ENCODE measurements at places on chromosomes 13 and 19. TPM values are rescaled to one million over a fixed set of nuclear protein-coding genes. Genes with fewer than 3 reads are reported as not detected.

DNA sequence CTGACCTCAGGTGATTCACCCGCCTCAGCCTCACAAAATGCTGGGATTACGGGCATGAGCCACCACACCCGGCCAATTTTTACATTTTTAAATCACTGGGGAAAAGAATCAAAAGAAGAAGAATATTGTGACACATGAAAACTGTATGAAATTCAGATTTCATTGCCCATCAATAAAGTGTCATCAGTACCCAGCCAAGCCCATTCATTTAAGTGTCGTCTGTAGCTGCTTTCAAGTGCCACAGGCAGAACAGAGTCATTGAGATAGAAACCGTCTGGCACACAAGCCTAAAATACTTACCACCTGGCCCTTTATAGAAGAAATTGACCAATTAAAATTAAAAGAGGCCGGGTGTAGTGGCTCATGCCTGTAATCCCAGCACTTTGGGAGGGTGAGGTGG is 15.3 kb downstream of the COLGALT1 start:
- no peak for DNase-seq

GRCh38 chr13:101640788-101641400 is 188.4 kb downstream of the ITGBL1 start:
- no peak for DNase-seq

DNA sequence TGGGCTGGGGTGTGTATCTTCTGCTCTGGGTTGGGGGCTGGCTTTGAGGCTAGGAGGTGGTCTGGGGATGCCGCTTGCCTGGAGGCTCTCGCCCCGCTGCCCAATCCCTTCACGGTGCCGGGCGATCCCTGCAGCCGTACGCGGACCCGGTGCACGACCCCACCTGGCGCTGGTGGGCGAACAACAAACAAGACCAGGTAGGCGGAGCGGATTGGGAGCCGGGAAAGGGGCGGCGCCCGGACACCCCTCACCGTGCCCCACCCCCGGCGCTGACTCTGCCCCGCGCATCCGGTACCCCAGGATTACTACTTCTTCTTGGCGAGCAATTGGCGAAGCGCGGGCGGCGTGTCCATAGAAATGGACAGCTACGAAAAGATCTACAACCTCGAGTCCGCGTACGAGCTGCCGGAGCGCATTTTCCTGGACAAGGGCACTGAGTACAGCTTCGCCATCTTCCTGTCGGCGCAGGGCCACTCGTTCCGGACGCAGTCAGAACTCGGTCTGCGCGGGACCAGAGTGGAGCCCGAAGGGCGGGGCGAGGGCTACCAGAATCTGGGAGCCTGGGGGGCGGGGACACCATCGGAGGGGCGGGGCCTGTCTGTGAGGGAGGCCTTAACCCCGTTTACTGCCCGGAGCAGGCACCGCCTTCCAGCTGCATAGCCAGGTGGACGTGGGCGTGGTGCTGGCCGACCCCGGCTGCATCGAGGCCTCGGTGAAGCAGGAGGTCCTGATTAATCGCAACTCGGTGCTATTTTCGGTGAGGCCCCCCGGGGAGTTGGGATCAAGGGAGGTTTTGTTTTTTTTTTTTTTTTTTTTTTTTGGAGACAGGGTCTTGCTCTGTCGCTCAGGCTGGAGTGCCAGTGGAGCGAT is 12.1 kb upstream of the PSMD8 start:
- DNase-seq = no peak

DNA sequence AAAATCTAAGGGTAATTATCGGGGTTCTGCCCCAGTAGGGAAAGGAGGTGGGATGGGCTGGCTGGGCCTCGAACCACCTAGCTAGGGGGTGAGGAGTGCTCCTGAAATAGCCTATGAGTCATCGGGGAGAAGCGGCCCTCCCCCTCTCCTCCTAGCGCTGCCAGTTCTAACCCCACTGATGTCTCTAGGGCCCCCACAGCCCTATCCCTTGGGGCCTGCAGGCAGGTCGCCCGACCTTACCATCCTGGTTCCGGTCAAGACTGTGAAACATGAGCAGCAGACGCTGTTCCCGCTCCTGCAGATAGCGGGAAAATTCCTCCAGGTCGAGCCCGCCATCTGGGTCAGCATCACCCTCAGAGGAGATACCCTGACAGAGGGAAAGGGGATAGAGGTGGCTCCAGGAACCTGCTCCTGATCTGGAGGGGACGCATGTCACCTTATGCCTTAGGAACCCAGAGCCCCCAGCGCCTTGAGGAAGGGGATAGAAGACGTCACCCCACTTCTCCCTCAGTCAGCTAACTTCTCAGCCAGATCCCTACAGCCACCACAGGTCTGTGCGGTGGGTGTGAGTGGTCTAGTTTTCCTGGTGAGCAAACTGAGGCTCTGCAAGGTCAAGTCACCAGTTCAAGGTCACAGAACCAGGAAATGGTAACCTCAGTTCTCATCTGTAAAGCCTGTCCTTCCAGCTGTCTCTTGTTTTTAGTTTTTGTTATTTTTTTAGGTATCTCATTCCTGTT is 1.5 kb downstream of the SLC25A23 start:
- no peak for DNase-seq

DNA sequence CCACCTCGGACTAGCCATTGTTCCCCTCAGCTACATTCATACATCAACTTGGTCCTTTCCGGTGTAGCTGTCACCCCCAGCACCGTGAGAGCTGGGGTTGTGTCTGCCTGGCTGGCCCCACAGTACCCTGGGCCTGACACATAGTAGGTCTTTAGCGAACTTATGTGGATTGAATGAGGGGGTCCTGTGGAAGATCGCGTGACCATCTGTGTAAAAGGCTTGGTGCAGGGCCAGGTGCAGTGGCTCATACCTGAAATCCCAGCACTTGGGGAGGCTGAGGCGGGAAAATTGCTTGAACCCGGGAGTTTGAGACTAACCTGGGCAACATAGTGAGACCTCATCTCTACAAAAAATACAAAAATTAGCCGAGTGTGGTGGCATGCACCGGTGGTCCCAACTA is 2.0 kb downstream of the SMARCA4 start:
- DNase-seq = no peak

DNA sequence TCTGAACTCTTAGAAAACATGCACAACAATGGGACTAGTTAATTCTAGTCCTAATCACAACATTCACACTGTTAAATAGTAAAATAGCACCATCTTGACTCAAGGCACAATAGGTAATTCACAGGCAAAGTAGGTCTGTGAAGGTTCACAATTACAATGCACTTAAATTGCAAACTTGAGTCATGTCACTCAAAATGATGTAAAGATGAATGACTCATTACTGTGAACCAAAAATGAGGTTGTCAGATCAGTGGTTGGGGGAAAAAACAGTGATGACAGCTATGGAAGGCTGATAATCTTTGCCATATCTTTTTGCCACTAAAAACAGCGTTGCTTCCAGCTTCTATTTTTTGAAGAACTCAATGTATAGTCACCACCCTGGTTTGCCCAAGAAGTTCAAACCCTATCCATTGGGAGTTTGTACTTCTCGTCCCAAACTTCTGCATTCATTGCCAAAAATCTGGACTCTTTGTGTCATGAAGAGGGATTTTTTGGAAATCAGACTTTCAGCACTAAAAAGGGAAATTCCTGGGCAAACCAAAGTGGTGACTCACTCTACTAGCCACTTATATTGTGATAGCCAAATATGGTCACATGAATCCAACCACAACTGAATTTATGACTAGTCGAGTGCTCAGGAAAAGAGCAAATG is 200.9 kb upstream of the TMTC4 start:
- DNase-seq = no peak

DNA sequence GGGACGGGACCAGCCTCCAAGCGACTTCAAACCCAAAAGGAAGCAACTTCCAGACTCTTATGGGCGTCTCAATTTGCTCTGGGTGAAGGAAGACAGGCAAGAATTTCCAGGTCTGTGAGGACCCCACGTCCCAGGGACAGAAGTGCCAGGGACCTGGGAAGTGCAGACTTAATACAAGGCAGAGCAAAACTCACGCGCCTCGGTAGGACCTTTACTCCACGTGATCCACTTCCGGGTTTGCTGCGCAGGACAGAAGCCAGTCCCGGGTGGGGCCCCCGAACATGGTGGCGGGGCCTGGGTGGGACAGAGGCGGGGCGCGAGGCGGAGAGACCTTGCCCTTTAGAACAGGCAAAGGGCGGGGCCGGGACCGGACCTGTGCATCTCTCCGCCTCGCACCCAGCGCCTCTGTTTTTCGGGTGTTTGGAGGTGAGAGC is 9.3 kb downstream of the ZNF611 start:
- DNase-seq = no peak

DNA sequence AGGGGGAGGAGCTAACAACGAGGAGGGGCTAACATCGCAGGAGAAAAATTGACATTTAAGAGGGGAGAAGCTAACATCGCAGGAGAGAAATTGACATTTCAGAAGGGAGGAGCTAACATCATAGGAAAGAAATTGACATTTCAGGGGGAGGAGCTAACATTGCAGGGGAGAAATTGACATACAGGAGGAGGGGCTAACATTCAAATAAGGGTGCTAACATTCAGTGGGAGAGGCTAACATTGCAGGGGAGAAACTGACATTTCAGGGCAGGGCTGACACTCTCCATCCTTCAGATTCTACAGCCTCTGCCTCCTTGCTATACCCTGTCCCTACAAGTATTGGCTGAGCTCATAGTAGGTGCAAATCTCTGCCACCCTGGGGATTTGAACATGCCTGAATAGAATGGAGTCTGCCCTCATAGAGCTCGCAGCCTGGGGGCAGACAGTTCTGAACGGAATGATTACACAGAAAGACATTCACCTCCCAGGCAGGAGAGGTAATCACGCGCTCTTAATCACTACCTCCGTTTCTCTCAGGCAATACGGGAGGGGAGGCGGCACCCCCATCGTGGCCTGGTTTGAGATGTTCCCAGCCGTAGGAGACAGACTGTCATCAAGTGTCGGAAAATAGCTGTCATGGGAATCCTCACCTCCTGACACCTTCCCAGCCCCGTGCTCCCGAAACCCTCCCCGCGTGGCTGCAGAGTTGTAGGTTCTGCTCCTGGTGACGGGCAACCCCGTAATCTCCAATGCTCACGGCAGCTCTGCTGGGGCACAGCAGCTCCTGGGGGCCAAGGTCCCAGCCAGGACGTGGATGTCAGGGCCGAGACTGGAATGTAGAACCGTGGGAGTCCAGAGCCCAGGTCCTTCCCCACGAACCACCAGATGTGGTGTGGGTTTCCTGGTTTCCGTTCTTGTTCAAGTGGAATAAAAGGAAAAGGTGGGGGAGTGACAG is 9.5 kb downstream of the GPR32 start:
- DNase-seq = no peak

GRCh38 chr13:21047591-21048282 is 13.6 kb downstream of the LATS2 start:
- DNase-seq = no peak

DNA sequence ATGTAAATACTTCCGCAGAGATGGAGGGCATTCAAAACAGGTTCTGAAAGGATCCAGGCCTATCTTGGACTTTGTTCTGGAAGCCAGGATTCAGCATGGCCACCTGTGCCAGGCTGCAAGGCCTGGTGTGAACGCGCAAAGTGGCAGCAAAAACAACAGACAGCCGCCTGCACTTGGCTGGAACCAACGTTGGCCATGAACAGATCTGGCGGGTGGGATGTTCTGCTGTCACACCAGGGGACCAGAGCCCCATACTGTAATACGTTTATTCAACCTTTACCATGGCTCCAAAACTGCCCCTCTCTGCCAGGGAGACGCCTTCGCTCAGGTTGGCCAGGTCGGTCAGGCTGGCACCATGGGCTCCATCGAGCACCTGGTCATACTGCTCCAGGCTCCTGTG is 69.7 kb downstream of the EPS15L1 start:
- DNase-seq = no peak

- no peak for DNase-seq
Observed at GRCh38 chr13:79482281-79482970, 1.5 kb downstream of the NDFIP2 start.

Gene PSG3
- total RNA-seq = not detected

Gene ZSCAN4
- total RNA-seq = not detected

Gene NFIX
- 124 TPM for total RNA-seq

Gene CASP14
- not detected for total RNA-seq

Gene TNFSF13B
- total RNA-seq = 0.78 TPM

Gene TMPRSS9
- total RNA-seq = 0.16 TPM

Gene IFNL1
- total RNA-seq = not detected

Data from occipital lobe (tissue), 3 donors.